ENCODE measurements at places on chromosomes 11 and 22. TPM values are rescaled to one million over a fixed set of nuclear protein-coding genes. Genes with fewer than 3 reads are reported as not detected.

DNA sequence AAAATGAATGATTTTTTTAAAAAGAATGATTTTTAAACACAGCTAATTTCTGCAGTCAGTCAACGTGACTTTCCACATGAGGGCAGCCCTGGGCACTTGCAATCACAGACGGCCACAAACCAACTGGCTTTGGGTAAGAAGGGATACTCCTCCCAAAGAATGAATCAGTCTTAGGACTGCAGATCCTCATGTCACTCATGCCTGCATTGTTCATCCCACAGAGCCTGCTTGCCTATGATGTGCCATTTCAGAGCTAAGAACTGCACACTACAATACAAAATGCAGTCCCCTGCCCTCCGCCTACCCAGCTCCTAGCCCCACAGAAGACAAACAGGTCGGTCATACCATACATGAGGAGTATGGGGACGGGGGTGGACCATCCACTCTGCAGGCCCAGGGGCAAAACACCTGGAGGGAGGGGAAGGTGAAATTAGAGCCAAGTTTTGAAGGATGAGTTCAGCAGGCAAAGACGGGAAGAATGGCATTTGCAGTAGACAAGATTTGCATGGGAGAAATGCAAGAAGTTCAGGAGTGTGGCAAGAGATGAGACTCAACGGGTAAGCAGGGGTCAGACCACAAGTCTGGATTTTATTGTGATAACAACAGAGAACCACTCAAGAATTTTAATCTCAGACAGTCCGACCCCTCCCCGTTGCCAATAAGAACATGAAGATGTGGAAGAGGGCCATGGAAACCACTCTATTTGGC, 24.7 kb downstream of the PACSIN2 start:
- DNase-seq: no peak
- peaks cover 2% of the 10 kb centered on the region for H3K4me1 ChIP-seq
- H3K27ac ChIP-seq: no peak overlapping the region

DNA sequence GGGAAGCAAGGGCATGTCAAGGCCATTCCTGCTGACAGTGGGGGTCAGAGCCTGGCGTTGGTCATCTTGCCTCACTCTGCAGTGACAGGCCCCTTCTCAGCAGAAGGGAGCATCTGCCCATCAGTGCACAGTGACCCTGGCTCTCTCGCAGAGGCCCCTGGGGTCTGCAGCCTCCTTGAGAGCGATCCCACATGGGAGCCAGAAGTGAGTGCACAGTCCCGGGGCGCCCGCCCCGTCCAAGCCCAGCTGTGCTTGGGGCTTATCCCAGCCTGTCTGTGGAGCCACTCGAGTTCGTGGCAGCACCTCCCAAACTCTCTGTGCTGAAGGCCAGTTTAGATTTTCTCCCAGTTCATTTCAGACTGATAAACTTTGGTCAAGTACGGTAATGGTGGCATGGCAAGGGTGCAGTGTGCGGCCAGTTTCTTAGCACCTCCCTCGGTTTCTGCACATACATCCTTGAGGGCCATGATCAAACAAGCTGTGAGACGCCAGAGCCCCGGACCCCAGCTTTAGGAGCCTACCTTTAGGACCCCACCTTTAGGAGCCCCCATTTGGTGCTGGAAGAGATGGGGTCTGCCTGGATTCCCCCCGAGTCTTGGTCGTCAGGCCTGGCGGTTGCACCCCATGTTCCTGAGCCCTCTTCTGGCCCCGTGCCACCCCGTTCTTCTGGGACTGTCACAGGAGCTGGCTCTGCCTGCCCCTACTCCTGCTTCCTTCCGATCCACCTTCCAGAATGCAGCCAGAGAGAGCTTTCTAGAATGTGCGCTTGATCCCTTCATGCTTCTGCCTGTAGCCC, 369.4 kb downstream of the TBC1D22A start:
- no peak for DNase-seq
- H3K27ac ChIP-seq: no peak overlapping the region
- no peak overlapping the region for H3K4me3 ChIP-seq
- no peaks in the 10 kb centered on the region for H3K27me3 ChIP-seq
- H3K36me3 ChIP-seq: peaks cover 4% of the 10 kb centered on the region
- peaks cover 10% of the 10 kb centered on the region for H3K4me1 ChIP-seq

Gene ZDHHC13
- 25.1 TPM for total RNA-seq

- no peaks in the 10 kb centered on the region for H3K27me3 ChIP-seq
- no peak overlapping the region for H3K4me3 ChIP-seq
- H3K36me3 ChIP-seq: no peaks in the 10 kb centered on the region
- DNase-seq: no peak
- no peaks in the 10 kb centered on the region for H3K4me1 ChIP-seq
Measured at GRCh38 chr11:76193219-76193618, 13.1 kb downstream of the WNT11 start.

GRCh38 chr11:125401746-125402145, 94.3 kb downstream of the FEZ1 start:
- DNase-seq: no peak
- H3K27ac ChIP-seq: no peak overlapping the region
- H3K4me1 ChIP-seq: peaks cover 4% of the 10 kb centered on the region

Measured in activated CD4-positive, alpha-beta T cell treated with anti-CD3 and anti-CD28 coated beads, Interleukin-2, amount 10 ng/mL, durations not matched to agents 7 days and 5 days (primary cell).